Stimulated activated CD4-positive, alpha-beta T cell treated with anti-CD3 and anti-CD28 coated beads, TNF-alpha, amount 100 ng/mL, for 1 hour (primary cell): ENCODE measurements at places on chromosomes 5 and 9.

DNA sequence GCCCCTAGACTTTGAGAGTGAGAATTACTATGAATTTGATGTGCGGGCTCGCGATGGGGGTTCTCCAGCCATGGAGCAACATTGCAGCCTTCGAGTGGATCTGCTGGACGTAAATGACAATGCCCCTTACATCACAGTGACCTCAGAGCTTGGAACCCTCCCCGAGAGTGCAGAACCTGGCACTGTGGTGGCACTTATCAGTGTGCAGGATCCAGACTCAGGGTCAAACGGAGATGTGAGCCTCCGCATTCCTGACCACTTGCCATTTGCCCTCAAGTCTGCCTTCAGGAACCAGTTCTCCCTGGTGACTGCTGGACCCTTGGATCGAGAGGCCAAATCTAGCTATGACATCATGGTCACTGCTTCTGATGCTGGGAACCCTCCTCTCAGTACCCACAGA is 1.3 kb downstream of the PCDHGC4 start:
- DNase-seq: no peak

GRCh38 chr5:169168280-169168679 is 132.7 kb downstream of the SLIT3 start:
- no peak for DNase-seq

GRCh38 chr5:166088389-166089039 is 2202.9 kb upstream of the WWC1 start:
- no peak for DNase-seq

- no peak for DNase-seq
These were observed 233.3 kb upstream of the ADAMTS16 start for GRCh38 chr5:4906786-4907185.

DNA sequence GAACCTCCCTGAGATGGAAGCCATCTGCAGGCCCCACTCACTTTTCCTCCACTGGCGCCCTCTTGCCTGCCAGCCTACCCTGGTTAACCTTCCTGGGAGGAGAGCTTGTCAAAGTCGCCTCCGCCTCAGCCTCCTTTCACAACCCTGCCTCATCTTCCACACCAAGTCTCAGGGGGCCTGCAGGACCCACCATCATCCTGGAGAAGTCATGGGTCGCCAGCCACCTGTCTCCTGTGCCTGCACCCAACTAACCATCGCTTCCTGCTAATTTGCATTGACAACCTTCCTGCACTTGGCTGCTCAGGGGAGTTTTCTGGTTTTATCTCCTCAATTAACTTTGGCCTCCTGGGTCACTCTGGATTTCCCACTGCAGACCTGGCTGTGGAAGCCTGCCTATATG is 52.8 kb upstream of the GRHPR start:
- DNase-seq: no peak

DNA sequence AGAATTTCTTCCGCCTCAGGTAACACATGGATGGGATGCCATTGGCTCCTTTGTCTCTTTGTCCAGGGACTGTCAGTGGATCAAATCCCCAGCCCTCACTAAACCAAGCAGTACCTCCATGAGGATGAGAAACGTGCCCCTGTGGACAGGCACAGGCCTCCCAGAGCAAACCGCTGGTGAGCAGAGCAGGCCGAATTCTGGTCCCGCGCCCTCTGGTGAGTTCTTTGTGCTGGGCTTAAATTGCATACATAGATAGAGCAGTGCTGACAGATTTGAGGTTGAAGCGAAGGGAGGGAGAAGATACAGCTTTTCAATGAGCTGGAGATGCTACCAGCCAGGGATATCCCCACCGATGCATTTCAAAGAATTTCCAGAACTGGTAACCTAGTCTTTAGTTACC is 143.8 kb downstream of the HSD17B3 start:
- DNase-seq: no peak

- no peak for DNase-seq
These were observed 8.1 kb downstream of the LRRC14B start for GRCh38 chr5:199197-199949.

DNA sequence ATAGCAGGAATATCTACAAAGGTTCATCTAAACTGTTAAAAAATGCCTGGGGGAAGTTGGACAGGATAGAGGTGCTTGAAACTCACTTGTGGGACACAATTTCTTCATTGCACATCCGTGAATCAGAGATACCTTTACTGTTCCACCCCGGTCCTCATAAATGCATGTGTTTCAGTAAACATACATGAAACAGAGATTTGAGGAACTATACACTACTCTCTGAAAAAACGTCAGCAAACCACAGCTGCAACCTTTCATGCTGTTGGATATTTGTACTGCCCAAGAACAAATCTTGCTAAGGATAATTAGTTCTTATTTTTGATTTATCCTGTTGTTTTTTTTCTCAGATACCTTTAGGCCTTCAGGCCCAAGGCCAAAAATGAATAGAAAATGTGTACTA is 337.3 kb downstream of the KDM4C start:
- no peak for DNase-seq

GRCh38 chr9:91199739-91200497 is 161.8 kb downstream of the AUH start:
- no peak for DNase-seq
